Gastrocnemius medialis (tissue), 4 donors: ENCODE measurements at places on chromosomes 5 and 9.

GRCh38 chr5:17769277-17769676 lies 135.0 kb downstream of the TAF11L14 start:
- no peak for DNase-seq

- DNase-seq, result no peak
Observed at GRCh38 chr9:27712806-27713205, 139.5 kb upstream of the C9orf72 start.

- no peak for DNase-seq
Observed at GRCh38 chr9:96435345-96435744, 14.6 kb upstream of the HABP4 start.

GRCh38 chr9:114397848-114398605 lies 10.2 kb upstream of the AKNA start:
- peak; percentile 91 for DNase-seq

DNA sequence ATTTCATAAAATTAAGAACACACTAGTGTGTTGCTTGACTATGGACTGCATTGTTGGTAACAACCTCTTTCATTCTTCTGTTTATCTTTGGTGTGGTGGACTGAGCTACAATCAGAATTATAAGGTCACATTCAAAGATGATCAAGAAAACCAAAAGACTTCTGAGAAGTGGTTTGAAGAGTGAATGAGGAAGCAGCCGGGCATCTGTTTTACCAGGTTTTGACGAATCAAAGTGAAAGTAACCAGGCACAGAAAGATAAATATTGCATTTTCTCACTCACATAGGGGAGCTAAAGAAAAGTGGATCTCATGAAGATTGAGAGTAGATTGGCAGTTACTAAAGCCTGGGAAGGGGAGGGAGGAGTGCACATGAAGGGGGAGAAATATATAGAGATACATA lies 589.1 kb downstream of the ZNF608 start:
- DNase-seq, result no peak
